ENCODE measurements at places on chromosomes 12 and 14. TPM values are rescaled to one million over a fixed set of nuclear protein-coding genes. Genes with fewer than 3 reads are reported as not detected.

DNA sequence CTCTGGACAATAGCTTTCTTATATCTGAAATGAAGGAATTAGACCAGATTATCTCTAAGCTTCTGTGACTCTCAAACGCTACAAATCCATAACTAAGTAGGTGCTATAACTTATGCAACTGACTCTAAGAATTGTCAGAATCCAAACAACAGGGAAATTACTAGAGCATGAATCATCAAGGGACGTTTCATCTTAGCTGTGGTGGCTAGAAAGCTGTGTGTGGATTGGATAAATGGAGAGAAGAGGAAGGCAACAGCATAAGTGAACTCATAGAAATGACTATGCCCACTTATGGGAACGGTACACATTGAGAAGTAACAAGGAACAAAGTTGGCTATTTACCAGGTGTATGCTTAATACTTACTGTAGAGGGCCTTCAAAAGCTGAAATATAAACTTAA, 96.0 kb upstream of the NEDD1 start:
- no peak for DNase-seq

DNA sequence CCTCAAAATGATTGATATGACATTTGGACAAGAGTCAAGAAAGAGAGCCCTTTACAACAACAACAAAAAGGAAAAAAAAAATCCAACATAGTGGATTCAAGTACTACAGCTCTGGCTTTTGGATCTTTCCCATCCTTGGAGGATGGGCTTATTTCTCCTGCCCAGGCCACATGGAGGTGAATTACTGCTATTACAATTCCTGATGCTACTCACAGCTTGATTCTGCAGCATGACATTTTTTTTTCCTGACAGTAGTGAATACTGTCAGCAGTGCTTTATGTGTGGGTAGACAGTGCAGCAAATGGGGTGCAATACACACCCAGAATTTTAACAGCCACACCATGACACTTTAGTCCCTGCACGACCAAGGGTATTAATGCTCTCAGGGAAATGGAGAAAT, 42.5 kb upstream of the HSP90B1 start:
- DNase-seq, result no peak

- no peak for DNase-seq
These were observed 86.0 kb upstream of the BCL11B start for GRCh38 chr14:99357916-99358390.

- no peak for DNase-seq
These were observed 3.9 kb upstream of the BLOC1S1 start for GRCh38 chr12:55711786-55712553.

DNA sequence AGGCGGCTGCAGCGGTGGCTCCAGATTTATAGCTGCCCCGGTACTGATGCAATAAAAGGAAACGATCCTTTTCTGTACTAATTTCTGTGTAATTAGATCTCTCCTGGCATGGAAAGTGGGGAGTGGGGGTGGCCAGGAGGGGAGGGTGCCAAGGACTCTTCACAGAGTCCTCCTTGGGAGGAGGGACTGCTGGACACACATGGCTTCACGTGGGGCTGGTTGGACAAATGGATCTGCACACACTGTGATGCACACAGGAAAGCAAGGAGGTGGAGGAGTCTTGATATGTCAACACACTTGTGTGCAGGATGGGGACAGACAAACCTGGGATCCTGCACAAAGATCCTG, 23.8 kb upstream of the ATP5MC2 start:
- DNase-seq, result no peak

GPRC5D gene
- not detected for total RNA-seq

MMP14 gene
- total RNA-seq, result 1.4 TPM

GRCh38 chr12:10466311-10466710, 13.1 kb upstream of the KLRC1 start:
- DNase-seq, result no peak

DNA sequence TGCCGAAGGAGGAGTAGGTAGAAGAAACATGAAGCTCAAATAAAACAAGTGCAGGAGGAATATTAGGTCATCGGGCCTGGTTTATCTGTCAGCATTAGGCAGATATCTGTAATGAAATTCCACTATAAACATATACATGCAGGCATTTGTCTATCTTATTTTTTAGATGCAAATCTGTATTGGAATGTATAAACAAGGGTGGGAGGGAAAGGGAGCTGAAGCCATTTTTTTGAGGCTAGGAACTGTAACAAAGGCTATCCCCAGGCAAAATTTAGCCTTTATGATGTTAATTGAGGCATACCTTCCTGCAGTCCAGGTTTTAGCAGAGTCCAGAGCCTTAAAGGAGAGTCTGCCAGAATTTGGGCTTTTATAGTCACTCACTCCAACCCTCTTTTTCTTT, 72.5 kb downstream of the PHLDA1 start:
- DNase-seq, result no peak

GLTP gene
- 24.5 TPM for total RNA-seq

DNA sequence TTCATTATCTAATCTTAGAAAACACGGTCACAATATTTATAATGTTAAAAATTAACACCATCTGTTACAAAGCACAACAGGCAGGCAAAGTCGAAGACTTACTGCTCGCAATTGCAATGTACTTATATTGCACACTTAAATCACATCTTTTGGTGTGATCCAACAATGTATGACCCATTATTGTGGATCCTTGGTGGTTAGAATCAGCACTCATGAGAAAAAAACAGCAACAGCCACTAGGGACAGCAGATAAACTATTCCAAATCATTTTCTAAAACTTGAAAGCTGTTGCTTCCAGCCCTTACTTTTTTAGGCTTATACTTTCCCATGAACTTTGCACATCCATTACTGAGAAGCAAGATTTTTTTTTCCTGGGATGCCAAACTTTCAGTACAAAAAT, 20.4 kb downstream of the COX16 start:
- DNase-seq, result no peak

- no peak for DNase-seq
These were observed 197.3 kb downstream of the TMTC3 start for GRCh38 chr12:88339254-88339949.

PIP4K2C gene
- 23.1 TPM for total RNA-seq

- no peak for DNase-seq
These were observed 304.2 kb upstream of the AMIGO2 start for GRCh38 chr12:47383942-47384341.

GRCh38 chr14:66468778-66469367, 17.3 kb upstream of the CCDC196 start:
- no peak for DNase-seq

DNA sequence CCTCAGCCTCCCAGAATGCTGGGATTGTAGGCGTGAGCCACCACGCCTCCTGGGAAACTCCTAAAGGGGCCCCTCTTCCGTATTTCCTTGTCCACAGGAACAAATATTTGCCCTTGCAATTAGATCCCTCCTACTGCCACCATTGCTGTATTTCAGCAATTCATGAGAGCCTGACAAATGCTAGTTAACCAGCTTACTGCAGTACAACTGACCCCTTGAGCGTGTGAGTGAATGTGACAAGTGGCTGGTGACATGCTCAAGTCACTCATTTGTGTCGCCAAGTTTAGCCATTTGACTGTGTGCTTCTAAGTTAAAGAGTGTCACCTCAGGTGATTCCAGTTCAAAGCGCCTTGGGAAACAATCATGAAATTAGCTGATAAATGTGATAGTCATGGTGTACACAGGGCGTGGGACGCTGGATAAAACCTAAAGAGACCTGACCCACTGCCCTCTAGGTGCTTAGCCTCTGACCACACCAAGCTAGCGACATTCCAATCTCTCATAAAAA, 56.1 kb upstream of the MAP1LC3B2 start:
- DNase-seq, result no peak

DNA sequence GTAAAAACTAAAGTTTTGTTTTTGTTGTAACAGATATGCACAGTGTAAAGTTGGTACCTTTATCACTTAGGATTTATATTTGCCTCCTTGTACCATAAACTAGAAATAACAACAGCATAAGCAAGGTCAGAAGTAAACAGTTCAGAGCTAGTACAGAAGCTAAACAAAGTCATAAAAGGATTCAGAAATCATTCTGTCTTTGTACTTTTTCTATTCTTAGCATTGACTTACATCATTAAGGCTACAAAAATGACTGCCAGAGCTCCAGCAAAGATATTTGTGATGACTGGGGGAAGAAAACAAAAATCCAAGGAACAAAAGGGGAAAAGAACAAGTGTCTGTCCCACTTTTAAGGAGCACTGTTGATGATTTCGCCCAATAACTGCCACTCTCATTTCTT, 347.2 kb downstream of the CCDC91 start:
- no peak for DNase-seq

GRCh38 chr12:68773582-68773981, 27.6 kb downstream of the SLC35E3 start:
- no peak for DNase-seq

- no peak for DNase-seq
These were observed 5.4 kb upstream of the BCAT1 start for GRCh38 chr12:24954261-24954660.

DNA sequence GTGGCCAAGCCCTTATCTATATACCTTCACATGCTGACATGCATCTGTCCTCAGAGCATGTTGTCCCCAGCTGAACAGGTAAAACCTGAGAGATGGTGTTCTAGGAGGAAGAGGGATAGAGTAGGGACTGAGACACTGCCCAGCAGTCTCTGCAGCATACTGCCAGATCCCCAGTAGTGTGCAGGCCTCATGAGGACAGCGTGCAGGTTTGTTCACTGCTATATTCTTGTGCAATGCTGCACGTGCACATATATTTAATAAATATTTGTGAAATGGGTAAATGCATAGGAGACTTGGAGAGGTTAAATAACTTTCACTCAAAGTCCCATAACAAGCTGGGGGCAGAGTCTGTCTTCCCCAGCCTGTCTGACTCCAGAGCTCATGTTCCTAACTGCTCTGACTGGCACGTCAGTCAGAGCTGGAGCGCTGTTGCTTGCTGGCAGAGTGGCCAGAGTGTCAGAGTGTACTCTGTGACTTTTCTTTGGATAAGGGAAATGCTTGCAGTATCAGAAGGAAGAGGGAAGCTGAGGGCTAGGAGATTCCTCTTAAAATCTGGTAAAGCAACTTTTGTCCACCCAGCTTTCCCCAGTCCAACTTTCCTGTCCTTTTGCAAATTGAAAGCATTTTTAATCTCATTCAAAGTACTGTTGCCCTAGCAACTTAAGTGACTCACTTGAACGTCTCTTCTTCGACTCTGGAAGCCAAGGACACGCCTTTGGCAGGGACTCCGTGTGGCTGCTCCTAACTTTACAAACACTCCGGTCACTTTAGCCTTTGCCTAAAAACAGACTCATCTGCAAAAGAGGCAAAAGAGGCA, 14.9 kb upstream of the POLR3B start:
- DNase-seq, result no peak

GRCh38 chr12:123232472-123232806, 502 bp downstream of the MPHOSPH9 start:
- DNase-seq, result no peak

- no peak for DNase-seq
These were observed 7.6 kb downstream of the TECPR2 start for GRCh38 chr14:102370305-102370809.

DNA sequence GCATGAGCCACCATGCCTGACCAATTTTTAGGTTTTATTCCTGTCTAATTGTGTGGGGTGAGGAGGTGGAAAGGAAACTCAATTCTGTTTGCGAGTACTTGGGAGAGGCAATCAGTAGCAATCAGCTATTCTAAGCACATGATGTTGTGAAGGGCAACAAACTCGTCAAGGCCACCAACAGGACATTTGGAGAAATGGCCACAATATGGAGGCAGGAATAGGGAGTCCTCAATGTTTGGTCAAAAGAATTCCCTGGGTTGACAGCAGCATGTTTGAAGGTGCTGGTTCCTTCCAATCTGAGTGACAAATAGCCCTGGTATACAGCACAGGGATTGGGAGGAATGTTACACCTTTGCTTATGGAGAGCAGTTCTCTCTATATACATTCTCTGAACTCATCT, 32.7 kb upstream of the USP44 start:
- DNase-seq, result no peak

LRRC10 gene
- not detected for total RNA-seq

DNA sequence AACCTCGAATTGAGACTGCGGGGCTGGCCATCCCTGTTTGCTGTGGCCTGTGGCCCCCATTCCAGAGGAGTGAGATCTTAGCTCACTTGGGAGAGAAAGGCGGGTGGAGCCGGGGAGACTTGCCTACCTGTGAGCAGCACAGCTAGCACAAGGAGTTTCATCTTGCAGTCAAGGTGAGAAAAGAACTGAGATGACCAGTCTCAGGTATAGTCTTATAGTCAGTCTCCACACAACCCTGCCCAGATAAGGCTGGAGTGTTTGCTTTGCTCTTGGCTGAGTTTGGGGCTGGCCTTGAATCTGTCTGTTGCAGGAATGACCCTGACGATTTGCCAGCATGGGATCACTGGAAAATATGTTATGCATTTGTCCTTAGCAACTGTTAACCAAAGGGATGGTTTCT, at the start of gene PLA2G1B:
PLA2G1B (minus strand) TSS at position 187 of the 400 bp plus-strand sequence; CDS start at position 161, 26 bp downstream.
- no peak for DNase-seq

DNA sequence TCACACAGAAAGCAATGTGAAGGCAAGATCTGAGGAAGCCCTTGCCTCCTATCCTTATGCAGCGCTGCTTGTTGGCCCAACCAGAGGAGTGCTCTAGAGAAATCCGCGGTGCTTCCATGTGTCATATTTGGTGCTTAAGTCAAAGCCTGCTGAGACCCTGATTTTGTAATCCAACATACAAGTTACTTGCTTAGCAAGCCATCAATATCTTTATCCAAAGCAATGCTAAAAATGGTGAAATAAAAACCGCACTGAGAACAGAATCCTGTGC, 250.0 kb downstream of the MED13L start:
- DNase-seq, result no peak

GRCh38 chr14:90300611-90301047, 31.1 kb downstream of the NRDE2 start:
- DNase-seq, result no peak

- DNase-seq, result no peak
These were observed 53.7 kb downstream of the RNF34 start for GRCh38 chr12:121453629-121454028.

B4GALNT1 gene
- total RNA-seq, result 2.5 TPM

DNA sequence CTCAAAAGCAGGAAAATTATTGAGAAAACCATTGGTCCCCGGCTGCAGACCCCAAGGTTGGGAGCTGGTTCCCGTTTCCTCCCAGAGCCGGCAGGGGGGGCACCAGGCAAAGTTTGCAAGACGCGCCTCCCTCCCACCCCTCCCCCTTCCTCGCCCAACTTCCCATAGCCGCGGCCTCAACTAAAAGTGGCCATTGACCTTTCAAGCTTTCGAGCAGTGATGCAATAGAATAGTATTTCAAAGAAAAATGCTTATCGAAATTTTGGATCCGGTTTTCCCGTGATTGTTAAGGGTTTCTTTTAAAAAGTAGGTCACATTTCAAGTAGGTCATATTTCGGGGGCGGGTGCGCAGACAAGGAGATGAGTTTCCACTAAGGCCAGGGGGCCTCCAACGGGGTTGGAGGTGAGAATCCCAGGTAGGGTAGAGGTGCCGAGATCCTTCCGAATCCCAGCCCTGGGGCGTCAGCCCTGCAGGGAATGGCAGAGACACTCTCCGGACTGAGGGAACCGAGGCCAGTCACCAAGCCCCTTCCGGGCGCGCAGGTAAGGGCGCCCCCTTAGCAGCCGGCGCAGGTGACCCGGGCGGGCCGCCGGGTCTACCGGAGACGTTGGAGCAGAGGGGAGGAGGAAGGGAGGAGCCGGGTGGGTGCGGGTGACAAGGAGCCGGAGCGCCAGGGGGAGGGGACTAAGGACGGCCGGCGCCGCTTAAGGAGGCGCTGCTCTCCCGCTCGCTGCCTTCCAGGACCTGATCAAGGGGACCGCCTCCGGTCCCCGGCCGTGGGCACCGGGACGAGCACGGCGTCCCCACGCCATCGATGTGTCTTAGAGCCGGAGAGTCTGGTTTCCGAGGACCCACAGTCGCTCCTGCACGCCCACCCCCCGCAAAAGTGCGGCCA, 2.6 kb upstream of the SOCS2 start:
- peak; percentile 84 for DNase-seq

Measured in activated T-cell treated with anti-CD3 and anti-CD28 coated beads, Interleukin-2, amount 50 U/mL, for 72 hours (primary cell).